ENCODE measurements at places on chromosomes 6 and 20.

DNA sequence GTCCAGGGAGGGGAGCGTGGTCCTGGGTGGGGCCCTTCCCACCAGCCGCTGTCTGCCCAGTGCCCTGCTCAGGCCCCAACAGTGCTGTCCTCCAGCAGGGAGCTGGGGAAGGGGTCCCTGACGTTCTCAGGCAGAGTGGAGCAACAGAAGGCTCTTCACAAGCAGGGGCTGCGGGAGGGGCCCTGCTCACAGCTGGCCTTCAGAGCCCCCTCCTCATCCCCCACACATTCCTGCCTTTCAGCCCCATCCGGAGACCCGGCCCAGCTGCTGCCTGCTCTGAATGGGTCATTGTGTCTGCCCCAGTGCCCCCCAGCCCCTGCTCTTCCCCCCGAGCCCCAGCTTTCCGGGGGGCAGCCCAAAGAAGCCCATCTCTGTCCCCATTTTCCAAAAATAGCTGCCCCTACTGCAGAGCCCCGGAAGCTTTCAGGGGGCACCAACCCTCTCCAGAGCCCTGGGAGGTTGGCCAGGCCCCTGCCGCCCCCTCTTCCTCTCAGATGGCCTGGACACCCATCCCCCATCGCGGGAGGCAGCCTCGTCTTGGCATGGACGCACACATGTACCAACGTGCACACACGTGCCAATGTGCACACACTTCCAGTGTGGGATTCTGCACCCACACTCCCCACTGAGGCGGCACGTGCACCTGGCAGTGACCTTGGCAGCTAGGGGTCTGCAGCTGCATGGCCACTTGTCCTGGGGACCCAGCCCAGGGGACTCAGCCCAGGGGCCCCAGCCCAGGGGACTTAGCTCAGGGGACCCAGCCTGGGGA lies 3.7 kb downstream of the COL20A1 start:
- DNase-seq, result no peak

DNA sequence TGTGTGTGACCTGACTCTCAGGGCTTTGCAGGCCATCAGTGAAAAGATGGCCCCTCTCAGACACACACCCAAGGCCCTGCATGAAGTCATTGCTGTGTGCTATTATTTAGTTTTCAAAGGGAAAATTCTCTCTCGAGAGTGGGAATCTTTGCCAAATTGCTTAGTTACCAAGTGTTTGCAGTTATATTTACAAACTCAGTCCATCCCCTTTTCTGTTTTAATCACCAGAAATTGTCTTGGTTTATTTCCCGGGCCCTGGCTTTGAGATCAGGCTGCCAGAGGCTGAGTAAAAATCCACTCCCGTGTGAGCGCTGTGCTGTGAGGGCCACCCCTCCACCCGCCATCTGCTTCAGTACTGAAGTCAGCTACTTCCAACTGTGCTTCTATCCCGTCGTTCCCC lies 163.1 kb downstream of the SOD2 start:
- DNase-seq, result no peak

DNA sequence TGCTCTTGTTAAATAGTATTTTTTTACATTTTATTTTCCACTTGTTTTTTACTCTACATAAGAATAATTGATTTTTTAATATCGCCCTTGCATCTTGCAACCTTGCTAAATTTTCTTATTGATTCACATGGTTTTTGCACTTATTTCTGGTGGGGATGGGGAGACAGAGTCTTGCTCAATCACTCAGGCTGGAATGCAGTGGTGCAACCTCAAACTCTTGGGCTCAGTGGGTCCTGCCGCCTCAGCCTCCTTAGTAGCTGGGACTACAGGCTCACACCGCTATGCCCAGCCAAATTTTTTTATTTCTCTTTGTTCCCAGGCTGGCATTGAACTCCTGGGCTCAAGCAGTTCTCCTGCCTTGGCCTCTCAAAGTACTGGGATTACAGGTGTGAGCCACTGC lies 30.3 kb downstream of the LIN28B start:
- no peak for DNase-seq

DNA sequence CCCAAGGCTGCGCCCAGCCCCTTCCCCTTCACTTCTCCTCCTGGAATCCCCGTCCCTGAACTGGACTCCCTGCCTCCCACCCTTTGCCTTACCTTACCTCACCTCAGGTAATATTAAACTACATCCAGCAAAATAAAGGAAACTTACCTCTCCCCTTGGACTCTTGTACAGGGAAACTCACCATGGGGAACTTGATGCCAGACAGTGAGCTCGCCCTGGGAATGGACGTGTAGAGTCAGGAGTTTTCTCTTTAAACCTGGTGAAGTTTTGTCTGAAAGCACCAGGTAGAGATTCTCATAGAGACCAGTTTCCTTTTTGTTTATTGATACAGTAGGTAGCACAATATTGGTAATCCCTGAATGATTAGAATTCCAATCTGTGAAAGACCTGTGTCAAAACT lies 544 bp upstream of the HLA-C start:
- no peak for DNase-seq

DNA sequence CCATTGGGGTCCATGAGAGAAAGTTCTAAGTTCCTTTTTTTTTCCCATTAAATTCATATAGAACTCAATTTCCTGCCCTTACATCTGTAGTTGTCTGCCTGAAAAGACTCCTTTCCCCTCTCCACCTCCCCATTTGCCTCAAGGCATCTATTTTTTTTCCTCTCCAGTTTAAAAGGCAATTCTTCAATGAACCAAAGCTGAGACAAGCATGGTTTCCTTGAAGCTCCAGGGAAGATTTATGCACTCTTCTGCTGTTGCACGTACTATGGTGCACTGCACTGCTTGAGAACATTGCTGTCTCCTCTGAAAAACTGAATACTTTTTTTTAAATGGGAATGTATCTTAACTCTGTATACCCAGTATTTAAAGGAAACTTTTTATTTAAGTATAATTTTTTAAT lies 465.2 kb downstream of the CD83 start:
- DNase-seq, result no peak

GRCh38 chr20:50341880-50342637 lies 151.4 kb downstream of the CEBPB start:
- no peak for DNase-seq

DNA sequence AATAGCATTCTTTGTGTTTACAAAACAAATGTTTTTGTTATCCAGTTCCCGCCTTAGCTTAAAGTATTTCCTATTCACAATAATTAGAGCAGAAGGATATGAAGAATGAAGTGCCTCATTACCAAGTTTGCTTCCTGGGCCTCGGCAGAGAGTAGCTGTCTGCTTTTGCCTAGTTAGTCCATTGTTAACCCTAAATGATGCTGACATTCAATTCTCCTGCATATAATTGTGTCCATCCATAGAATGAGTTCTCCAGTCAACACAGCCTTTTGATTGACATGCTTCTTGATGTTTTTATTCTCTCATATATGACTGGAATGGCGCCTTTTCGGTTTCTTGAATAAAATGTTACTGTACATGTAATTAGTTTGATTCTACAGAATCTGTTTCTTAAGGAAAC lies 100.9 kb downstream of the MYB start:
- DNase-seq, result no peak

- no peak for DNase-seq
Observed at GRCh38 chr6:25278261-25278913, 787 bp upstream of the CARMIL1 start.

GRCh38 chr20:50085481-50086365 lies 27.2 kb downstream of the UBE2V1 start:
- peak; percentile 45 for DNase-seq

DNA sequence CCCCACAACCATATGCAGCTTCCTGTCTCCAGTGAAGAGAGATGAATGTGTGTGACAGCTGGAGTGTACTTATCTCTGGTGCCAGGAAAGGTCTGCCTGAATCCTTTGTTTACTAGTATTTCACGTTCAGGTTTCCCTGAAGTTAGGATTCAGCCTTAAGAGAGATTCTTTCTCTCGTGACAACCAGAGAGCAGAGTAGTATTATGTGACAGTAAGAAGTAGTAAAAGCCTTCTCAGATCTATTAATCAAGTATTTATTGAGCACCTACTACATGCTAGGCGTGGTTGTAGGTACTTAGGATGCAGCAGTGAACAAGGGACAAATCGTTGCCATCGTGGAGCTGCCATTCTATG lies 949 bp downstream of the KIFC1 start:
- DNase-seq, result no peak

- DNase-seq, result no peak
Observed at GRCh38 chr6:17910189-17910588, 77.2 kb downstream of the KIF13A start.

DNA sequence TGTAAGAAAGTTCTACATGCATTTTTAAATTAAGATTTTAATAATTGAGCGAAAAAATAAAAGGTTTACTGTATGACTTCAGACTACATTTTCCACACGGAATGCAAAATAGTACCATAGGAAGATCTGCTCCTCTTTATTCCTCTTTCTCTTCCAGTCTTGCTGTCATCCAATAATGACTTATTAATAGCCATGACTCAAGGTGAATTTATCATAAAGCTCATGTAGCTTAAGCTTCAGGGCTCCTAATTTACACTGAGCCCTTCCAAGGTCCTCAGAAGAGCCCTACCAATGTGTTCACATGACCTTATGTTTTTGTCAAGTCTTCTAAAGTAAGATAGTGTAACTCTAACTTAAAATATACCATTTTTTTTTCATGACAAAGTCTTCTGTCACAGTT lies 510.1 kb downstream of the PHF3 start:
- DNase-seq, result no peak

DNA sequence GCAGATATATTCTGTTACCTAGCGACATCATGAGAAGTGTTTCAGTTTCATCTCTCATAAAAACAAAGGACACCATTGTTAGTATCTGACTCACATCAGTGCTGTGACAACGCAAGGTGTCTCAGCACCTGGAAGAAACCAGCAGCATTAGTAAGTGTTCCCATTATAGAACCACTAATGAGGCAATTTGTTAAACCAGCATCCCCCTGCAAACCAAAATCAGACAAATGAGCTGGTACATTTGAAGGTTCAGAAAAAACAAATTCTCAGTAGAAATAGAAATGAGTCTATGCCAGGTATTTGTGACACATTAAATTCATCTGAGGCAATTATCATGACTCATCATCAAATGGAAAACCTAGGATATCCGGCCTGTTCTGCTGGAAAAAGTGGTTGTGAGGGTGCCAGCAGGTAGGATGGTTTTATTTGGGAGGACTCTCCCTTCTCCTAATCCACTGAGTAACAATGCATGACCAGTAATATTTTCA lies 151.7 kb downstream of the TMEM200A start:
- DNase-seq, result no peak
